Cerebellar nuclear complex (tissue), 1 donor: ENCODE measurements at places on chromosomes 12 and 14.

DNA sequence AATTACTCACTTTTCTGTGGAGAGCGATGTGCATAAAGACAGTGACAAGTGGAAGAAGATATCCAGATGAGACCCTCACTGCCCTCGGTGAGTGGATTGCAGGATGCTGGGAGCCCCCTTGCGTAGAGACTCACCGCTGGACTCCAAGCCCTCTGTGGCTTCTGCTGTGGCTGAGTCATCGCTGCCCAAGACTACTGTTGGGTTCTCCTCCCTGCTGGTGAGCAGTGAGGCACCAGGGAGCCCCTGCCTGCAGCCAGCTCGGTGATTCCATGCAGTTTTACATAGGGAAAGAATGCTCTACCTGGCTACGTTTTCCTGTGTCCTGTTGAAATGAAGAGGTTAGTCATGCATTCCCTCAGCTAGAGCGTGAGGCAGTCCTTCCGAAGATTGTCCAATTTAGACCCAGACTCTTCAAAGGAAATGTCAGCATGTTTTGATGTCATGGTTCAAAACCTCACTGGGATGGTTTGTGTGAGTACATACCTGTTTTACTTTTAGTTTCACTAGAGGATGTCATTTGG, 28.2 kb downstream of the TRAF3 start:
- DNase-seq = no peak

- no peak for DNase-seq
Measured at GRCh38 chr14:92950773-92951172, 27.8 kb downstream of the CHGA start.

DNA sequence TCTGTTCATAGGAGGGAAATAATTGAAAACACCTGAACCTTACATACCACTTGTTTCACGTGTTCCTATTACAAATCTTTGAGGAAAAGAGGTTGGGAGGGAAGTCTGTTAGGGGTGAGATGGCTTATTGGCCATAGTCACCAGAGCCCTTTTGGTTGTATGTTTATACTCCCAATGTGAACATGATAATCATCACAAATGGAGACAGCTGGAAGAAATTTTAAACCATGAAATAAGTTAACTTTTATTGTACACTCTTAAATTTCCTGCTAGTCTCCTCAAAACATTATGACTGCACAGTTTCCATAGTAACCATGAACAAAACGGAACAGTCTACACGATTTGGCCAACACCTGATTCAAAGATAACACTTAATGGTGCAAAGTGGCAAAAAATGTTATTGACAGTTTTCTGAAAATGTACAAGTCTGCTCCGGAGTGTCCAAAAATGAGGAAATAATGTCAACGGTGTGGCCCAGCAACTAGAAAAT, 56.9 kb downstream of the LMNTD1 start:
- no peak for DNase-seq

GRCh38 chr14:49961270-49962222, 68.7 kb downstream of the ARF6 start:
- DNase-seq = no peak

- DNase-seq = no peak
Measured at GRCh38 chr12:4984344-4984743, 59.3 kb upstream of the KCNA5 start.

- DNase-seq = no peak
Measured at GRCh38 chr12:88549929-88550328, 30.3 kb downstream of the KITLG start.

DNA sequence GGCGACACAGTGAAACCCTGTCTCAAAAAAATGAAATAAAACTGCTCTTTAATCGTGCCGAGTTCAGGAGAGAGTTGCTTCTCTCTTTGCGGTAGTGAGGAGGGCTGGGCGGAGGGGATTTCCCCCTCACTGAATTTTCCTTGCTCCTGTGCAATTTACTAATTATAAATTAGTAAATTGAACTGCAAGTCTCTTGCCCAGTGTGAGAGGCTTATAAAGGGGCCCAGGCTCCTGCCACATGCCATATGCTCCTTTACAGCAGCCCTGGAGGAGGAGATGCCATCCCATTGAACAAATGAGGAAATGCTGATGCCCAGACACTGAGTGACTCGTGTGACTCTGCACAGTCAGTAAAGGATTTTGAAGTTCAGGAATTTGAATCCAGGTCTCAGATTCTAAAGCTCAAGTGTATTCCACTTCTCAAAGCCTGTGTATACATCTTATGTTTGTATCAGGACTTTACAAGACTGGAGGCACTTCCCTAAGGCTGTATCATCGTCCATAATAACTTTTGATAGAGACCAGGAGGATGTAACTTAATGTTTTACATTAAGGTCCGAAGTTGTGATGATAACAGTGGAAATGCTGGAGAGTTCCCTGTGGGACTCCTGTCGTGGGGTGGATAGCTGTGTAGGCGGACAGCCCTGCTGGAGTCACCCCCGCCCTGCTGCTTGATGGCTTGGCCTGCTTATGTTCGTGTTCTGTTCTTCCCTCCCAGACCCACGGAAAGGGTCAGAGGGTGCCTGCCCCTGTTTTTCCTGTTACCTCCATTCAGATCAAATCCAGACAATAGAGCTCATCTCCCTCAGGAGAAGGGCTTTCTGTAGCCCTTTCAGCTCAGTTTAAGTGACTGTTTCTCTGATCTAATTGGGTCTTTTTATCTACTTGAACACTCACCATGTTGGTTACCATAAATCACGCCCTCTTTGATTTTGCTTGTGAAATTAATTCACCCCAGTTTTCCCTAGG, 13.9 kb downstream of the PELI2 start:
- DNase-seq = no peak

GRCh38 chr12:28683366-28683765, 465.7 kb upstream of the FAR2 start:
- DNase-seq = no peak

DNA sequence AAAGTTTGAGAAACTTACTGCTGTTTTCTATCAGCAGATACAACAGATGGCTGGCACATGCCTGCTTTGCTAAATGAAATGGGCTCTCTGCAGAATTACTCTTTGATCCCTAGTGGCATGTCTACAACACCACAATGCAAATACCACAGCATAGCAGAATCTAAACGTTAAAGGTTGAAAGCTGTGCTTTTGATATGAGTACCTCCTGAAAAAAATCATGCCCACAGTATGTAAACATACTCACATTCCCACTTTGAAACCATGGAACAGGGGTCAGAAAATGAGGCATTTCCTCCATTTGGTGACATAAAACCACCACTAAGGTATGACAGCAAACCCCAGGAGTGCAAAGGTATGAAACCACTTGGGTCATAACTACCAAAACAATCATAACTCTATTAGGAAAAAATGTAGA, 7.5 kb downstream of the WIF1 start:
- no peak for DNase-seq

- no peak for DNase-seq
Measured at GRCh38 chr12:97142737-97143410, 235.8 kb downstream of the NEDD1 start.

DNA sequence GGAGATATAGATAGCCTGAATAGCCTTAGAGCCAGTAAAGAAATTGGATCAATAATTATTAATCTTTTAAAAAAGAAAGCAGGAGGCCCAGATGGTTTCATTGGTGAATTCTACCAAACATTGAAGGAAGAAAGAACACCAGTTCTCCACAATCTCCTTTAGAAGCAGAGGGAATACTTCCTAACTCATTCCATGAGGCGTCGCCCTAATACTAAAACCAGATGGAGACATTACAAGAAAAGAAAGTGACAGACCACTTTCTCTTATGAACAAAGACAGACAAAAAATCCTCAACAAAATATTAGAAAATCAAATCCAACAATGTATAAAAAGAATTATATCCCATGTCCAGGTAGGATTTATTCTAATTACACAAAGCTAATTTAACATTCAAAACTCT, 362.6 kb downstream of the BCAT1 start:
- DNase-seq = no peak

GRCh38 chr14:104687601-104688504, 1.6 kb upstream of the INF2 start:
- DNase-seq = no peak

DNA sequence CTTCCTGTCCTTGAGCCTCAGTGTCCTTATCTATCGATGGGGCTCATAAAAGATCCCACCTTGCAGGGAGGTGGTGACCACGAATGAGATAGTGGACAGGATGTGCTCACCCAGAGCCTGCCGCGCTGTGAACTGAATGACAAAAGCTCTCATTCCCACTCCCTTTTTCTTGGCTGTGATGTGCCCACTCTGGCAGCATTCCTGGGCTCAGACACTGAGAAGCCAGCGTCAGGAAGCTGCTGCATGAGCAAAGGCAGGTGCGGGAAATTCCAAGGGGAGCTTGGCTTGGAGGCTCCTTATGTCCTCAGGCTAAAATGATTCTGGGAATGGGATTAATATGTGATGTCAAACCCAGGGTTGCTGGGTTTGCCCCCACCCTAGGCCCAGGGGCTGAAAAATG, 61.6 kb downstream of the EFCAB11 start:
- DNase-seq = no peak

GRCh38 chr12:48767047-48767446, 21.8 kb downstream of the ADCY6 start:
- no peak for DNase-seq

- DNase-seq = no peak
Measured at GRCh38 chr12:112381406-112381882, 787 bp downstream of the HECTD4 start.

DNA sequence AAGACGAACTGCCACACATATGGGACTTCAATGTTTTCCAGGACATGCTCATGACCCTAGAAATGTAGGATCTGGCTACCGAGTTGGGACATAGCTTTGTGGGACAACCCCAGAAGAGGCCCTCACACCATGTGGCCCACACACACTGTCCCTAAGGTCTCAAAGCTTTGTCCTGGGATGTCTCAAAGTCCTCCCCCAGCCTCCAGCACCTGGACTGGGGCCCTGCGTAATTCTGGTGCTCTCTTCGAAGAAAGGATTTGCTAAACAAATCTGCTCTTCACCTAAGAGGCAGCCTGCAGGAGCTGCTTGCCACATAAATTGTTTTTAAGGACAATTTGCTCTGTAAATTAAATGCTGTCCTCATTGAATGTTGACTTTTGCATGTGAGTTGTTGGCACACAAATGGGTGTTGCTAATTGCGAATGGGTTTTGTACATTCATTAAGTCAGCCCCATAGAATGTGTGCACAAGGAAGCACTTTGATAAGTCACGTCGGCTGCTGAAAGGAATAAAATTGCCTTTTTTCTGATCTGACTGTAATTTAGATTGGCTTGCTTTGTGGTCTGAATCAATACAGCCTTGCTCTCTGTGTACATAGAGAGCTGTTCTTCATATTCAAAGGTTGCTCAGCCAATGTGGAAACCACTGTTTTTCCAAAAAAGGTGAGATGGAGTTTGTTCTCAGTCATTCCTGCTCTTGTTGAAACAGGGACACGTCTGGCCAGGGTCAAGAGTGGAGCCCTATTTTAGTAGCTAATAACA, 161.6 kb upstream of the PWP1 start:
- DNase-seq = no peak

- no peak for DNase-seq
Measured at GRCh38 chr12:124917841-124918621, 3.6 kb upstream of the UBC start.

- DNase-seq = no peak
Measured at GRCh38 chr12:25767606-25768005, 190.9 kb upstream of the RASSF8 start.

- DNase-seq = no peak
Measured at GRCh38 chr12:50211392-50212070, 44.4 kb upstream of the CERS5 start.

- no peak for DNase-seq
Measured at GRCh38 chr12:105057174-105057573, 27.1 kb downstream of the ALDH1L2 start.

DNA sequence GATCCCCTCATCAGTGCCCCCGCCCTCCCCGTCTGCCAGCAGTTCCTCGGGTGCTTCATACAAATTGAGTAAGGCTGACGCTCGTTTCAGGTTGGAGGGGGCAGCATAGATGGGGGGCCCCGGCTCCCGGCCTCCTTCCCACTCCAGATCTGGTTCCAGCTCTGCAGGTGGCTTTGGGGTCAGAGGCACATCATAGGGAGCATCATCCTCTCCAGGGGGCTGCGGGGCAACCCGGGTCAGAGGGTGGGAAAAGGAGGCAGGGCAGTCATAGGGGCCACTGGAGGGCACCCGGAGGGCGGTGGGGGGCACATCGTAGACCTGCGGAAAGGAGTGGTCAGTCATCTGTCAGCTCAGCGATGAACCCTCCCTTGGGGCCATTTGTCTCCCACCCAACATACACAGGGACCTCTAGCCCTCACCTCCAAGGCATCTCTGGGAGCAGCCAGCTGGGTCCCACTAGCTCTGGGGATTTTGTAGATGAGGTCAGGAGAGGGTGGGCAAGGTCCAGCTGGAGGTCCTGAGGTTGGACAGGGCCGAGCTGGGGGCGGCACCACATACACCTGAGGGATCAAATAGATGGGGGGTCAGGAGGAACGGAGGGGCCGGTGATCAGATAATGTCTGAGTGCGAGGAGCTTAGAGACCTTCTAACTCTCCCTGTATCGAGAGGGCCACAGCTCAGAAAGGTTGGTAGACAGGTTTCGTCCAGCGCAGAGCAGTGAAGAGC, 5.1 kb downstream of the EFS start:
- no peak for DNase-seq

- peak; percentile 34 for DNase-seq
Measured at GRCh38 chr12:49277466-49277865, 12.6 kb downstream of the TUBA1C start.

GRCh38 chr12:55909513-55909884, 18.2 kb downstream of the PYM1 start:
- no peak for DNase-seq

- DNase-seq = no peak
Measured at GRCh38 chr14:101132588-101132987, 229.1 kb upstream of the RTL1 start.

- no peak for DNase-seq
Measured at GRCh38 chr12:27906127-27906500, 66.4 kb downstream of the PTHLH start.

DNA sequence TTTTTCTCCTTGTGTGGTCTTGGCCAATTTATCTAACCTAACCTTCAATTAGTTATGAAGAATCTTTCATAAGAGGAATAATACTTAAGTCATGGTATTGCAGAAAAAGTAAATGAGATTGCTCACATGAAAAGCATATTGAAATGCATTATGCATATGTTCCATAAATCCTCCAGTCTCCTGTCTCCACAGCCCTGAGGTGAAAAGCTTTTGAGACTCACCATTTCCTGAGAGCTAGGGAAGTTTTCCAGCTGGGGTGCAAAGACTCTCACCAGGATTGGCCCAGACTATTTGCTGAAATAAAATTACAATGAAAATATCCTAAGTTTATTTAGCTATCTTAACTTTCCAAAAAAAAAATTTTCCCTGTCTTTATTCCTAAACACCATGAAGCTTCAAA, 723.8 kb upstream of the FLRT2 start:
- no peak for DNase-seq

- DNase-seq = no peak
Measured at GRCh38 chr12:46523863-46524770, 151.5 kb upstream of the SLC38A2 start.

- no peak for DNase-seq
Measured at GRCh38 chr12:122184517-122184916, 1.6 kb downstream of the LRRC43 start.
